Natural killer cell (primary cell): ENCODE measurements at places on chromosomes 1 and 21. TPM values are rescaled to one million over a fixed set of nuclear protein-coding genes. Genes with fewer than 3 reads are reported as not detected.

ZZZ3 gene
- 38.9 TPM for total RNA-seq

PPP2R5A gene
- total RNA-seq: 99.8 TPM

FCMR gene
- total RNA-seq: 178 TPM

DNA sequence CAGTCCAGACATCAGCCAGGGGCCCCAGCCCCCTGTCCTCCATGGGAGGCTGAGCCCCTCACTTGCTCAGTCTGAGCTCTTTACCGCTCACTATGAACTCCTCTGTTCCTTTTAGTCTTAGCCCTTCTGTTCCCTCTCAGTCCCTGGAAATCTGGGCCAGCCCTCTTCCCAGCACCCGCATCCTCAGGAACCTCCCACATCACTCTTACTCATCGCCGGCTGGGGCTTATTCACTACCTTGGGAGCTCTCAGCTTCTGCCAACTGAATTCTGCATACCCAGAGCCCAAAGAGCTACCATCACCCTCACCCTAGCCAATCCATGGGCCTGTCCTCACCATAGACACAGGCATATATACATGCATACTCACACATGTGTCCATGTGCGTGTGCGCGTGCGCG, 11.5 kb downstream of the KNCN start:
- peaks cover 7% of the 10 kb centered on the region for H3K27me3 ChIP-seq
- DNase-seq: no peak
- no peaks in the 10 kb centered on the region for H3K4me1 ChIP-seq
- no peak overlapping the region for H3K4me3 ChIP-seq
- no peak overlapping the region for H3K27ac ChIP-seq

BRINP3 gene
- not detected for total RNA-seq

GRCh38 chr1:33334081-33334552, 13.2 kb upstream of the A3GALT2 start:
- H3K27me3 ChIP-seq: no peaks in the 10 kb centered on the region
- H3K36me3 ChIP-seq: peaks cover 44% of the 10 kb centered on the region
- H3K27ac ChIP-seq: no peak overlapping the region
- no peak overlapping the region for H3K4me3 ChIP-seq
- no peaks in the 10 kb centered on the region for H3K4me1 ChIP-seq

GRCh38 chr1:176894450-176894849, 270.1 kb downstream of the ASTN1 start:
- no peak for DNase-seq
- H3K4me1 ChIP-seq: no peaks in the 10 kb centered on the region
- H3K27me3 ChIP-seq: no peaks in the 10 kb centered on the region
- no peak overlapping the region for H3K27ac ChIP-seq

GRCh38 chr1:205421798-205422197, at the start of gene LEMD1:
TSS of gene LEMD1 (minus strand) at chr1:205422056. CDS start at chr1:205420536, 1,520 bp downstream.
- no peak for DNase-seq
- no peaks in the 10 kb centered on the region for H3K4me1 ChIP-seq
- no peak within 1 kb of the TSS for H3K4me3 ChIP-seq
- no peaks in the 10 kb centered on the region for H3K36me3 ChIP-seq
- H3K27ac ChIP-seq: no peak within 1 kb of the TSS

DNA sequence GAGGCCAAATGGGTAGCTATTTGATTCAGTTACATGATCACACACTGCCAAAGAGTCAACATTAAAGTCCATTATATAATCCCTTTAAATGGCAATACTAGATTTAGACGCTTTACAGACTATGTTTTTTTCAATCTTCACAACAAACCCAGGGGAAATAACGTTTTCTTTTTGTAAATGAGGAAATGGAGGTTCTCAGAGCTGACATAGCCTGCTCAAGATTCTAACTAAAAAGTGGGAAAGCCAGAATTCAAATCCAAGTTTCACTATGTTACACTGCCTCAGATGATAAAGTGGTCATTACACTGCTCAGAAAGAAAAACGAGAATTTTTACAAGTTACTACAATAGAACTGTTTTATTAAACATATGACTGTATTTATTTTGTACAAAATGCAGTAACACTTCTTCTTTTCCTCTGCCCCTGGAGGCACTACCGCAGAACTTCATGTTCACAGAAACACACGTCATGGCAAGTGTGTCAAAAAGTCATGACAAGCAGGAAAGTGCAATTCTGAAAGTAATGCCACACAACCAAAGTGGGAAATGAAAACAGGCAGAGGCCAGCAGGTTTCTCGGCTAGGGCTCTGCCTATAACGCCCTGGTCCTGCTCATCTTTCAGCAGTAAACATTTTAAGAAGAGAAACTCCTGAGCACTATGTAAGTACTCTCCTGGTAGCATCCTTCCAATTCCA, 19.0 kb downstream of the THEMIS2 start:
- H3K36me3 ChIP-seq: peaks cover 65% of the 10 kb centered on the region
- peak; percentile 74 for DNase-seq
- H3K4me3 ChIP-seq: no peak overlapping the region
- peaks cover 56% of the 10 kb centered on the region for H3K4me1 ChIP-seq
- H3K27ac ChIP-seq: peak overlapping the region; percentile 90

DNA sequence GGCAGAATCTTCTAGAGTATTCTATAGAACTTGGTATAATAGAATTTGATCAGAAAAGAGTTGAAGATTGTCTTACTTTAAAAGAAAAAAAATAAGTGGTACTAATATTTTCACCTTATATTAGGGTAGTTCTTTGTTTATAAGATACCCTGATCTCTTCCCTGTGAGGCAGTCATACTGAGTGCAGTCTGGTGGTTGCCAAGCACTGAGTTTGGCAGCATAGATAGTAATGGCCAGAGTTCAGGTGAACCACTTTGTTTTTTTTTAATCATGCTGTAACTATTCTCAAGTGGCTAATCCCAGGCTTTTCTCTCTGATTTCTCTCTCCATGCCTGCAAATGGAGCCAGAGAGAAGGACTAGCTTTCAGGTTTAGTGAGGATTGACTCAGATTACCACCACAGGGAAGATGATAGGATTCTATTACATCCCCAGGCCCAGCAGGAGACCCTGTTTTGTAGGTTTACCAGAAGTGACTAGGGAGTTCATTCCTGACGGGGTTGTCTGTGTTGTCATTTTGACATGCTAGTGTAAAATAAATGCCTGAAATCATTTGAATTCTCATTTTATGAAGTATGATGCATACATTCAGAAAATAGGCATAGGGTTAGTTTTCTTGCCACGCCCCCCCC, 16.7 kb downstream of the KDM1A start:
- H3K36me3 ChIP-seq: no peaks in the 10 kb centered on the region
- no peaks in the 10 kb centered on the region for H3K27me3 ChIP-seq
- no peak for DNase-seq
- H3K4me1 ChIP-seq: no peaks in the 10 kb centered on the region
- H3K4me3 ChIP-seq: no peak overlapping the region

PROX1 gene
- not detected for total RNA-seq

- H3K4me3 ChIP-seq: no peak overlapping the region
- H3K27ac ChIP-seq: no peak overlapping the region
- no peak for DNase-seq
- H3K4me1 ChIP-seq: no peaks in the 10 kb centered on the region
- H3K27me3 ChIP-seq: peaks cover 21% of the 10 kb centered on the region
These were observed 109.7 kb upstream of the BARHL2 start for GRCh38 chr1:90826834-90827233.

- DNase-seq: no peak
- no peaks in the 10 kb centered on the region for H3K36me3 ChIP-seq
- no peak overlapping the region for H3K27ac ChIP-seq
- H3K4me3 ChIP-seq: no peak overlapping the region
- H3K27me3 ChIP-seq: no peaks in the 10 kb centered on the region
- H3K4me1 ChIP-seq: no peaks in the 10 kb centered on the region
These were observed 709.1 kb downstream of the PTPRU start for GRCh38 chr1:29945426-29945825.

- H3K36me3 ChIP-seq: no peaks in the 10 kb centered on the region
- no peak for DNase-seq
- no peak overlapping the region for H3K4me3 ChIP-seq
These were observed 92.9 kb upstream of the TSPAN2 start for GRCh38 chr1:115182012-115182715.

MPC2 gene
- total RNA-seq: 33.1 TPM

CR2 gene
- total RNA-seq: 0.48 TPM

GRCh38 chr1:245510144-245510543, 355.4 kb downstream of the KIF26B start:
- no peak overlapping the region for H3K27ac ChIP-seq
- no peaks in the 10 kb centered on the region for H3K4me1 ChIP-seq
- no peaks in the 10 kb centered on the region for H3K27me3 ChIP-seq
- H3K36me3 ChIP-seq: no peaks in the 10 kb centered on the region
- no peak for DNase-seq
- H3K4me3 ChIP-seq: no peak overlapping the region

SDC3 gene
- not detected for total RNA-seq

DNA sequence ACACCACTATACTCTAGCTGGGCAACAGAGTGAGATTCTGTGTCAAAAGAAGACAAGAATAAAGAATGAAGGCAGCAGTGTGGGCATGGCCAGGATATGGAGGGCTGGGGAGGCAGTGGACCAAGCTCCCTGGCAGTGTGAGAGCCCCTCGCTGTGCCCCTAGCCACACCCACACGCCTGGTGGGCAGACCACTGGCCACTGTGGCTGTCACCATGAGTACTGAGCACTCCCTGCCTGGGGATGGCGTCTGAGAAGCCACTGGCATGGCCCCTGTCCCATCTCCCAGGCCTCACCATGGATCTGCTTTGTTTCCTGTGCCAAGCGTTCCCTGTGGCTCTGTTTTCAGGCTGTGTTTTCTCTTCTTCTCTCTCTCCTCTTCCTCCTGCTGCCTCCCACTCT, 51.7 kb downstream of the STUM start:
- H3K4me3 ChIP-seq: no peak overlapping the region
- H3K27ac ChIP-seq: no peak overlapping the region

MARCKSL1 gene
- total RNA-seq: 26.1 TPM

GRCh38 chr1:182113879-182114626, 52.5 kb upstream of the ZNF648 start:
- H3K36me3 ChIP-seq: no peaks in the 10 kb centered on the region
- H3K27ac ChIP-seq: no peak overlapping the region
- DNase-seq: no peak

ILF2 gene
- total RNA-seq: 134 TPM

AQP10 gene
- total RNA-seq: 0.82 TPM

RAB3B gene
- total RNA-seq: 0.03 TPM

GSTM5 gene
- not detected for total RNA-seq

GRCh38 chr1:198156111-198156744, 570 bp upstream of the NEK7 start:
- H3K4me1 ChIP-seq: peaks cover 10% of the 10 kb centered on the region
- H3K4me3 ChIP-seq: peak overlapping the region; percentile 73
- peak overlapping the region; percentile 69 for H3K27ac ChIP-seq
- peak; percentile 91 for DNase-seq
- H3K27me3 ChIP-seq: no peaks in the 10 kb centered on the region

DNA sequence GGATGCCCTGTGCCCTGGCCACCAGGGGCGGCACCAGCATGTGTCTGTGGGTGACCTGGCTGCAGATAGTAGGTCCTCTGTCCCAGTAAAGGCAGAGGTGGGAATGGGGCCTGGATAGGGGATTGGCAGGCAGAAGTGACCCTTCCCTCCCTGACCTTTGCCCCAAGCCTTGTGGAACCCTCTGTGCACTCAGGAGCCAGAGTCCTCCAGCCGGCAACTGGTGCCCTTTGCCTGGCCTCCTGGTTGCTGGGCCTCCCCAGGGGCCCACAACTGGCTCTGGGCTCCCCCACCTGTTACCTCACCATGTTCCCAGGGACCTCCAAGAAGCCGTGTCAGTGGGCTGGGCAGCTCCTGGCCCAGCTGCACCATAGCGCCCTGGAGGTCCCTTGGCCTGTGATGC, 10.0 kb downstream of the PLCH2 start:
- DNase-seq: no peak
- H3K27me3 ChIP-seq: no peaks in the 10 kb centered on the region
- H3K36me3 ChIP-seq: peaks cover 15% of the 10 kb centered on the region
- peaks cover 16% of the 10 kb centered on the region for H3K4me1 ChIP-seq
- no peak overlapping the region for H3K4me3 ChIP-seq

TMED5 gene
- 73.5 TPM for total RNA-seq

SLAMF8 gene
- 0.64 TPM for total RNA-seq

TAF1A gene
- total RNA-seq: 7.1 TPM

GRCh38 chr1:234980645-234981396, 147.8 kb downstream of the TOMM20 start:
- H3K36me3 ChIP-seq: no peaks in the 10 kb centered on the region
- peak overlapping the region; percentile 75 for H3K27ac ChIP-seq
- peaks cover 62% of the 10 kb centered on the region for H3K4me1 ChIP-seq
- H3K4me3 ChIP-seq: no peak overlapping the region
- H3K27me3 ChIP-seq: no peaks in the 10 kb centered on the region

GABRD gene
- total RNA-seq: 0.33 TPM

DNA sequence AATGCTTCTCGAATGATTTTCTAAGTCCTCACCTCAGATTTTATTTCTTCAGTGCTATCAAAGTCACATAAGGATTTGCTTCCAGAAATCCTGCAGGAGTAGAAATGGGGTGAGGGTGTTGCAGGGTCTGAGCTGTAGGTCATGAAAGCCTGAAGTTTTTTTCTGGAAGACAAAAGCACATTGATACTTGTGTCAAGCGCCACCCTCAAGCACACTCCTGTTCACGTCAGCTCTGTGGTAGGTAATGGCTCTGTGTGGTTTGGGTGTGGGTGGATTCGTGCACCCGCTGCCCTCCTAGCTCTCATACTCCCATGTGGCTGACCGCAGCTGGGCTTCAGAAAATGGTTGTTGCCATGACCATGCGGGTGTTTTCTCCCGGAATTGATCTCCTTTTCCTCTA, 39.9 kb downstream of the AKNAD1 start:
- no peaks in the 10 kb centered on the region for H3K36me3 ChIP-seq
- H3K4me3 ChIP-seq: no peak overlapping the region
- H3K27me3 ChIP-seq: no peaks in the 10 kb centered on the region
- H3K4me1 ChIP-seq: no peaks in the 10 kb centered on the region
- H3K27ac ChIP-seq: no peak overlapping the region

- H3K4me1 ChIP-seq: peaks cover 1% of the 10 kb centered on the region
- H3K4me3 ChIP-seq: no peak overlapping the region
- no peak overlapping the region for H3K27ac ChIP-seq
- H3K36me3 ChIP-seq: no peaks in the 10 kb centered on the region
These were observed 5.9 kb upstream of the PIGR start for GRCh38 chr1:206952171-206952570.

DNA sequence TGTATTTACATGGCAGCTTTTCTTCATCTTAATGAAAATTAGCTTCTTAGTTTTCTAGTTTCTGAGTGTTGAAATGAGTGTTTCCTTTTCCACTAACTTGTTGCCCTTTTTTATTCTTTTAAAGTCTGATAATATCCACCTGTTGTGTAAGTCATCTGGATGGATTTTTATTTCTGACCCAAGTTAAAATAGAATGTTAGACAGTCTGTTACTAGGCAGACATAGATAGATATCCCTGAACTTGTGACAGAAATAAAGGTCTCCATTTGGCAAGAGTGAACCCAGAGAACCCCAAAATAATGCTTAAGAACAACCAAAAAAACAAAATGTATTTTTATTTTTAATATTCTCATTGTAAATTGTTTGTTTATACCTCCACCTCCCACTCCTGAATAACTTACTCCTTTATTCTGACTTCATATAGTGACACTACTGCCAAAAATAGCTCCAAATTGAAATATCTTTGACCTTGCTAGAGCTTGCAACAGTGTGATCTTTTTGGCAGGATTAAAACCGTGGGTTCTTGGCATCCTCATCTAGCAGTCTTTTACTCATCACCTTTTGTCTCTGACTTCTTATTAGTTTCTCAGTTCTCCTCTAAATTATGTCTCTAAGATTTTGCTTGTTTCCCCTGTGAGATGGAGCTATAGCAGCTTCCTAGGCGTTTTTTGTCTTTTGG, 26.9 kb upstream of the SH3D21 start:
- no peaks in the 10 kb centered on the region for H3K4me1 ChIP-seq
- H3K4me3 ChIP-seq: no peak overlapping the region
- no peak for DNase-seq
- peaks cover 18% of the 10 kb centered on the region for H3K36me3 ChIP-seq
- H3K27me3 ChIP-seq: no peaks in the 10 kb centered on the region

FAM177B gene
- not detected for total RNA-seq

- no peaks in the 10 kb centered on the region for H3K27me3 ChIP-seq
- no peak overlapping the region for H3K27ac ChIP-seq
- peaks cover 40% of the 10 kb centered on the region for H3K36me3 ChIP-seq
- H3K4me1 ChIP-seq: no peaks in the 10 kb centered on the region
These were observed 58.0 kb downstream of the PGM1 start for GRCh38 chr1:63651161-63651701.
